ENCODE measurements at places on chromosomes 2 and 18.

- DNase-seq, result peak; percentile 97
Observed at GRCh38 chr2:20350753-20351554, at the start of gene PUM2. PUM2 (minus strand) TSS chr2:20350844; CDS start chr2:20327360, 23,484 bp downstream.

- no peak for DNase-seq
Observed at GRCh38 chr2:152240559-152241231, 65.1 kb upstream of the STAM2 start.

DNA sequence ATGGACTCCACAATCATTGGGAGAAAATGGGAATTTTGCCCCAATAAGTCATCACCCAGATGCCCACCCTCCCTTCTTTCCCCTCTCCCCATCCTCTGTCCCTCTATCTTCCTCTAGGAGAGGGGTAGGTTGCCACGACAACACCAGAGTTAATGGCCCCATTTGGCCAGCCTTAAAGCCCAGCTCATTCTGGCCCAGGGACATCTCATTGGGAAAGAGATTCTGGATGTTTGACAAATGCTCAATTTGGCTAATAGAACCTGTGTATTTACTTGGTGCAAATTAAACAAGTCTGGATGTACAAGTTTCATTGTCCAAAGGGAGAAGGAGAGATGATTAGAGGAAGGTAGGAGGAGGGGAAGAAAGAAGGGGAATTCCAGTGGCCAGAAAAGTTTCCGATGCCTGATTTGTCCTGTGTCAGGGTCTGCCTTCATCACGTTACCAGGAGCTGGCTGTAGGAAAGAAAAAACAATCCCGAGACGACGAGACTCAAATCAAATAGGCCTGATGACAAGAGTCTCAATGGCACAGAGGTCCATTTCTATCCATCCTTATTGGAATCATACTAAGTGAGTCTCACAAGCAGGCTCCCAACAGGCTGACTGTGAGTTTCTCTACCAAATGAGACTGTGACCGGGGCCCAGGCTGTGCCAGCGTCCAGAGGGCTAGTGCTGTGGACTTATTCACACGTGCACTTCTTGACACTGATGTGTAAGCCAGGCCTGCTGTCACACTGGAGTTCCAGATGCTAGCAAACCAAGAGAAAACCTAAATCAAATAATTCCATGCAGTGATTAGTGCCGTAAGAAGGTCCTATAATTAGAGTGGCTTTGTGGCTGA lies 265.2 kb upstream of the APCDD1 start:
- no peak for DNase-seq

DNA sequence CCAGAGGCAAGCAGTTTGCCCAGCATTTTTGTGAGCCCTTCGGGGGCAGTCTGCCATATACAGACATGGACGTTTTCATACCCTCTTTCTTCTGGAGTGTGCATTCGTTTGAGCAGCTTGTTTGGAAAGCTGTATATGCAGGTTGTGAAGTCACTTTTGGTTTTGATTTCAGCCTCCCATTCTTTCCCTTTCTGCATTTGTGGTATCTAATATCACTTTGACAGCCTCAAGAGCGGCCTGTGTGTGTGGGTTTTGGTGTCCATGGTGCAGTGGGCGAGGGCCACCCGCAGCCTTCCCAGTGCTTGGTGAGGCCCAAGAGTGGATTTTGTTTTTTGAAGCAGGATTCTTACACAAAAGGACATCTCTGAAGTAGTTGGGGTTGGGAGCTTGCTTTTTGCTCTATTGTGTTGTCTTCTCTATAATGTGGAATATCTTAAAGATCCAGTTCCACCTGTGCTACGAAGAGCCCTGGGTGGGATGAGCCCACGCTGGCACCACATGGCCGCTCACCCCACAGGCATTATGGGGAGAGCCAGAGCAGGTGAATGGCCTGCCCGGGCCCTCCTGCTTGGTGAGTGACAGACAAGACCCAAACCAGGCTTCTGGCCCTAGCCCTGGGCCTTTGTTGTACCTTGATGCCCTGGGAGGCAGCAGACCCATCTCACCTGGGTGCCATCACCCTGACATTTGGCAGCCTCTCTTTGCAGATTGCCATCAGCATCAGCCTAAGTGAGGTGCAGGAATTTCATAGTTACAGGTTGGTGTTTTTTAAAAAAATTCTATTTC lies 29.5 kb downstream of the INPP4A start:
- no peak for DNase-seq

DNA sequence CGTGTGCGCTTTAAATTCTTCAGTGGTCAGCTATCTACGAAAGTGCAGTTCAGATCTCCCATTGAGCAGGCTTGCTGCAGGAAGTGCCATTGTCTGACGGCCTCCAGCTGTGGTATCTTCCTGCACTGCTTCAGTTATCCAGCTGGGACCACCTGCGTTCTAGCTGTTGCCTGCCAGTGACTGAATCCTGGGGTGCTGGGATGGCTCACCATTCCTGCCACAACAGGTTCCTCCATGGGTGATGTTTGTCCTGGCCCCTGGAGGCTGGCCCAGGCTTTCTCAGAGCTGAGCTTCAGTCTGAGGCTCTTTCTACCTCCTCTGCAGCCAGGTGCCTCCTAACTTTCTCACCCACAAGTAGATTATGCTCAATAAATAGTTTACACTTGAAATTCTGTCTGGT lies 498.5 kb upstream of the HS6ST1 start:
- peak; percentile 30 for DNase-seq

DNA sequence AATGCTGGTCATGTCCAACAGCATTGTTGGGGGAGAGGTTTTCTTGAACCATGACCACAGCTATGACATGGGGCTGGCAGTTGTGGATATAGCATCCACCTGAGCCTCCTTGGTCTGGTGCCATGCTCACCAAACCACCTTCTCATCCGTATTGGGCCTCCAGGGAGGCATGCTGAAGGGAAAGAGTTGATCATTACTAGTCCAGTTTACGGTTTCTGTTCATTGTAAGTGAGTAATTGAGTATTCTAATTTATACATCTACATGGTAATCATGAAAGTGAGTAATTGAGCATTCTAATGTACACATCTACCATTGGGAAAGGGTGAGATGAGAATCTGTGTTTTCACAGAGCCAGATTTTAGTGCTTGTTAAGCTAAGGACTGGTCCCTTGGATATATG lies 6.8 kb downstream of the TMEM87B start:
- DNase-seq, result no peak

GRCh38 chr2:167200019-167200418 lies 311.7 kb downstream of the XIRP2 start:
- DNase-seq, result no peak

GRCh38 chr2:85312404-85312803 lies 15.4 kb downstream of the TGOLN2 start:
- DNase-seq, result no peak

DNA sequence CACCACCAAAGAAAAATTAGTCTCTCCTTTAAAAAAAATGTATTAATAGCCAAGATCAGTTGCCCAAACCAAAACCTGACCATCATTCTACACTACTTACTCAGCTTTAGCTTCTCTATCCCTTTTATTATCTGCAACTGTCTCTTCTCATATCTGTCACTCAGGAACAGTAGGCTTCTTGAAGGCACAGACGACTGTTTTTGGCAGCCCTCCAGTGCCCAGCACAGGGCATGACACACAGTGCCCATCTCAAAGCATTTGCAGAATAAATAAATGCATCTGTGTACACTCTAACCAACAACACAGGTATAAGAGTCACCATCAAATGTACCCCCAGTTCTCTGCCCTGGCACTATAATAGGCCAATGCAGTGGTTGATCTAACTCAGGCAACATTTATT lies 117.2 kb downstream of the UXS1 start:
- DNase-seq, result no peak

GRCh38 chr2:138018866-138019688 lies 54.8 kb downstream of the HNMT start:
- DNase-seq, result no peak

DNA sequence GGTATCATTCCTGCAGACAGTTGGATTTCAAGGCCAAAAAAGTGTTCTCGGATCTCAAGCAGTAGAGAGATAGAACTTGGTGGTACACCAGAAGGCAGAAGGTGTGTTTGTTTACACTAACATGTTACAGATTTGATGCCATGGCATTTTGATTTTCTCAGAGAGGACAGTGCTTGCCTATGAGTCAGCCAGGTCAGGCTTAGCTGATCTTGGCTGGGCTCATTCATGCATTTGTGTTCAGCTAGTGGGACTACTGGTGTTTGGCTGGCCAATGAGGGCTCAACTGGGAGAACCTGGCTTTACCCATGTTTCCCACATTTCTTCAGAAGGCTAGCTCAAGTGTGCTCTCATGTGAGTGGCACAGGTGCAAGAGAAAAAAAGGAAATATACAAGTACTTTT lies 162.0 kb downstream of the C1D start:
- DNase-seq, result no peak

DNA sequence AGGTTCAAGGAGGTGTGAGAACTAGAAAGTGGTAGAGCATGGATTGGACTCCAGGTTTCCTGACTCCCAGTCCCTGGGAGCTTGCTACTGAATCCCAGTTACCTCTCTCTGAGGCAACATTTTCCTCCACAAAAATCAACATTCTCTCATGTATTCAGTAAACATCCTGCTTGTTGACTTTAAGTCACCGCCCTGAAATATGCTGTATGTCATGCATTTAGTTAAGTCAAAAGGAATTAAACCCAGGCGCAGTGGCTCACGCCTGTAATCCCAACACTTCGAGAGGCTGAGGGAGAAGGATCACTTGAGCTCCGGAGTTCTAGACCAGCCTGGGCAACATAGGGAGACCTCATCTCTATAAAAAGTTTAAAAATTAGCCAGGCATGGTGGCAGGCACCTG lies 3.8 kb downstream of the MATN3 start:
- no peak for DNase-seq

DNA sequence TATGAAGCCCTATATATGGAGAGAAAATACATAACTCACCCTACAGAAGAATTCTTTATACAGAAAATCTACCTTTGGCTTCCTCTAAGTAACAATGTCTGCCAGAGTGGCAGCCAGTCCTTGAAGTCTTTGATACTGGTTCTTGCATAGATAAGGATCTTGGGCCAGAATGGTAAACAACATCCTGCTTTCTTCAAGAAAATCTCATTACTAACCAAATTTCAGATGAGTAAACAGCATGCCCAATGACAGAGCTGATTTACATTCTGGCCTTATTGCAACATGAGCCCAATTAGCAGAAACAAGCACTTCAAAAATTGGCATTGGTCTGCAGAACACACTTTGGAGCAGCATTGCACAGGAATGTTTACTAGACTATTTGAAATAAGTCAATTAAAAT lies 336.5 kb upstream of the ST6GAL2 start:
- no peak for DNase-seq

GRCh38 chr2:42813763-42814162 lies 21.4 kb upstream of the HAAO start:
- DNase-seq, result no peak

- DNase-seq, result no peak
Observed at GRCh38 chr2:33632831-33633230, 33.7 kb upstream of the FAM98A start.

- no peak for DNase-seq
Observed at GRCh38 chr2:108565778-108566375, 31.6 kb downstream of the LIMS1 start.

GRCh38 chr18:57907550-57907949 lies 104.4 kb upstream of the ATP8B1 start:
- no peak for DNase-seq

DNA sequence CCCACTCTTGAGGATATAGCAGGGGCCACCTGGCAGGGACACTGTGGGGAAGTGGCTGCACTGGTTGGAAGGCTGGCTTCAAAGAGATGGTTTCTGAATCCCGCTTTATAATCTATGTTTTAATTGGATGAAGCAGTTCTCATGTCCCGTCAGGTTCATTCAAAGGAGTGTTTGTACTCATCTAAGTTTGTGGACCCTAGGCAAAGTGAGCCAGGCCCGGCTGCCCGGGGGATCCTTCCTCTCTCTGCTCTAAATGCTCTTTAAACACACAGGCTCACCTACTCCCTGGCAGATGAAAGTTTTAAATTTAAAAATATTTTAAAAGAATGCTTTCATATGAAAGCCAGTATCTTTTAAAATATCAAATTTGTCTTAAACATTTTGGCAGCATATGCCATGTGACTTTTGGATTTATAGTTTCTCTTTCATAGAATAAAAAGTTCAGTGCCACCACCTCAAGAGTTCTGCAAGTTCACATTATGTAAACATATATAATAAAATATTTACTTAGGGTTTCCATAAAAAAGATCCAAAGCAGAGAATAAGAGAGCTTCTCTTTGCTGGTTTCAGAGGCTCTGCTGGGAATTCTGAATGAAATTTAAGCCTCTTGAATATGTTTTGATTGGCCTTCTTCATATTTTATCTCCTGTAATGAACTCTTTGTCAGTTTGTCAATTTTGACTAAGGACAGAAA lies 143.5 kb upstream of the ALPP start:
- no peak for DNase-seq

DNA sequence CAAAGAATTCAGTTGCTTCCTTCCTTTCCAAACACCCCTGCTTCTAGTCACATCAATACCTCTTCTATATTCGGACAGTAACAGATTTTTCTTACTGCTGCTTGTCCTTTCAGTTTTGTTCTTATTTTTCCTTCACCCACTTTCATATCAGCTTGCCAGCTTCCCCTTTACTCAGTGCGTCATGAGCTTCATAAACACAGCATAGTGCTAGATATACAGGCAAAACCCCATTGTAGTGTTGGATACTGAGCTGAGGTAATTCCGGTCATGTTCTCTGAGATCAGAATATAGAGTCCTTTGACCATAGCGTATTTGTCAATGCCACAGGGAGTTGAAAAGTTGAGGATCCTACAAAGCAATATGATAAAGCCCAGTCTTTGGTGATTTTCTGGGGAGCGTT lies 2.4 kb downstream of the FARP2 start:
- no peak for DNase-seq

- DNase-seq, result peak; percentile 40
Observed at GRCh38 chr18:79042276-79042675, 26.9 kb upstream of the ATP9B start.

DNA sequence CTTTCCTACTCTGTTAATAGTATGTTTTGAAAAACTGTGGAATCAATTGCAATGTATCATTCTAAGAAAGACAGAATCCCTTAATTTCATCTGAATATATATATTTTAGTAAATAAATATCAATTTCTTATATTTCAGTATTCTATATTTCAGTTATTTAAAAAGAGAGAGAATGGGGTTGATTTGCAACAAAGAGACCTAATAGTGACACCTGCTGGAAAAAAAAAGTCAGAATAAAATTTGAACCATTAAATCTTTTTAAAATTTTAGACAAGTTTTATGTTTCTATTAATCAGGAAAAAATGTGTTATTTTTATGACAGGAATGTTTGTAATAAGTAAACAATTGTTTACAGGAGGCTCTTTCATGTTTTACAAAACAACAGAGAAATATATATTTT lies 20.7 kb upstream of the CCNT2 start:
- DNase-seq, result no peak

Measured in right lung (tissue), 10 donors.